ENCODE measurements at places on chromosomes 4 and X.

GRCh38 chrX:2756548-2756947 lies 4.7 kb downstream of the XG start:
- DNase-seq, result no peak

DNA sequence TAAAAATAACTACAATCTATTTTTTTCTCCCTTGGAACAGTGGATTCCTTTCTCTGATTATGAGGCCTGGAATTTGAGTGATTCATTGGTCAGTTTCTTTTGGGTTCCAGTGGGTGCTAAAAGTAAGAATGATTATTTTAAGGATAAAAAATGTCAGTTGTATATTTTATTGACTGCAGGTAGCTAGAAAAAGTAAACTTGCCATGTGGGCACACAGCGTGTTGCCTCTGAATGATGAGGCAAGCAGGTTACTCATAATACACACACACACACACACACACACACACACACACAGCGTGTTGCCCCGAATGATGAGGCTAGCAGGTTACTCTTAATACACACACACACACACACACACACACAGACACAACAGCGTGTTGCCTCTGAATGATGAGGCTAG lies 13.8 kb downstream of the GALNT7 start:
- no peak for DNase-seq

DNA sequence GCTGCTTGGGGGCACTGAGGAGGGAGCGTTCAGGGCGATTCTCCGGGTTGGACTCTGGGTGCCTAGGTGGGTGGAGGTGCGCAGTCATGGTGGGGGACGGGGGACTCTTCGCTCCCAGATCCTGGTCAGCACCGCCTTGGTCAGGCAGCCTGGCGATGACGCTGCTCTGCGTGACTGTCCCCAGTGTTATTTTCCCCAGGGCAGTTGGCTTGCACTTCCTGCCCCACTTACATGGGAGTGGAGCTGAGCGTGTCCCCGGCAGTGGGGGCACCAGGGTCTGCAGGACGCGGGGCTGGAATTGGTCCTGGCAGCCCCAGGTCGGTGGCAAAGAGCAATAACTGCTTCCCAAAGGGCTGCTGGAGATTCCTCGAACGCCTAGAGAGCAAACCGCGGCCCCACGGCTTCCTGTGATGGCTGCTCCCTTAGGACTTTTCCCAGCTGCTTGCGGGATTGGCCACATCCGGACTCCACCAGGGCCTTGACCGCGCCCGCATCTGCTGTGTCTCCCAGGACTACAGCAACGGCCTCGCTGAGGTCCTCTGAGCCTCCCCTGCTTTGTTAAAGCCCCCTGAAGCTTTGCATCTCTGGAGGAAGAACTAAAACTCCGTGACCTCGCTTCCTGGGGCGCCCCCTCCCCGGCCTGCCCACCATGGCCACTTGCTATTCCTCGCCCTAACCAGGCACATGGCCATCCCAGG lies 35.3 kb upstream of the GPR78 start:
- DNase-seq, result no peak

- DNase-seq, result no peak
Observed at GRCh38 chr4:25861280-25861950, 1.4 kb downstream of the SEL1L3 start.

GRCh38 chr4:147085781-147086180 lies 140.1 kb upstream of the TTC29 start:
- no peak for DNase-seq

Measured in hippocampal formation (tissue), 2 donors.